CD4-positive, alpha-beta T cell (primary cell): ENCODE measurements at places on chromosomes 7 and 10. TPM values are rescaled to one million over a fixed set of nuclear protein-coding genes. Genes with fewer than 3 reads are reported as not detected.

PCLO gene
- not detected for total RNA-seq

GLCCI1 gene
- total RNA-seq = 22.3 TPM

INHBA gene
- not detected for total RNA-seq

STAG3 gene
- 5.5 TPM for total RNA-seq

SORCS1 gene
- not detected for total RNA-seq

CALD1 gene
- not detected for total RNA-seq

WEE2 gene
- 0.08 TPM for total RNA-seq

CFAP58 gene
- total RNA-seq = not detected

PDIA4 gene
- 19.5 TPM for total RNA-seq
